Stimulated activated memory B cell treated with anti-CD40 and anti-IgM and Interleukin-4, amounts not matched to agents 10 μg/mL and 1 μg/mL and 100 μg/mL, for 72 hours (primary cell): ENCODE measurements at places on chromosomes 5 and 9.

GRCh38 chr5:35029333-35029732 is 18.4 kb downstream of the AGXT2 start:
- no peak for ATAC-seq

- ATAC-seq = no peak
Observed at GRCh38 chr5:133292300-133292699, 240.5 kb downstream of the HSPA4 start.

- no peak for ATAC-seq
Observed at GRCh38 chr5:73311291-73312110, 137.1 kb downstream of the FOXD1 start.

DNA sequence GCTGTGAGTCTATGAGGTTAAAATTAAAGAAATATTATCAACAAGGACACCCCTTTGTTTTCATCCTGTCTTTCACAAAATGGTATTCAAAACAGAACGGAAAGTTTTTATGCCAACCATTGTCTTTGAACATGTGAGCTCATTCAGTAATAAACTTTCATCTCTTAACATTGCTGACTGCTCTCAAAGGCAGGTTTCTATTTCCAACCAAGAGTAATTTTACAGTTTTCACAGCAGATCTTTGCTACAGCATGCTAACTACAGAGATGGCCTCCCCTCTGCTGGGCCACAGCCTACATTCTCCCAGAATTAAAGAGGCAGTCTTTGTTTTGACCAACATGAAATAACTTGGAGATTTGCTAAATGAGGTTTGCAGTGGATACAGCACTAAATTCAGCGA is 101.5 kb downstream of the DMRT2 start:
- ATAC-seq = no peak

GRCh38 chr9:107260437-107261081 is 22.5 kb upstream of the RAD23B start:
- peak; percentile 100 for ATAC-seq

- no peak for ATAC-seq
Observed at GRCh38 chr9:124079176-124079925, 67.8 kb downstream of the LHX2 start.

DNA sequence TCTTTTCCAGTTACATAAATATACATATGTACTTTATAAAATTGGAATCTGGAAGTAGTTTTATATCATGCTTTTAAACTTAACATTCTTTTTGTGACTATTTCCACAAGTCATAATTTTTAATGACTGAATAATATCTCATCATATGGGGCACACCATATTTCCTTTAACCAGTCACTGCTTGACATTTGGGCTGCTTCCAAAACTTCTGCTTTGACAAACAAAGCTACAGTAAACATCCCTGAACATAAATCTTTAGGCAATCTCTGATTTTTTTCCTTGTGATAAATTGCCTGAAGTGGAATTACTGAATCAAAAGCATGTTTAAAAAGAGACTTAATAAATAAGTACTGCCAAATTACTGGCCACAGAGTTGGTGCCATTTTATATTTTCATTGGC is 178.0 kb downstream of the FSTL4 start:
- no peak for ATAC-seq

- ATAC-seq = no peak
Observed at GRCh38 chr5:175133185-175133584, 310.8 kb downstream of the DRD1 start.
